ENCODE measurements at places on chromosomes 12 and 14. TPM values are rescaled to one million over a fixed set of nuclear protein-coding genes. Genes with fewer than 3 reads are reported as not detected.

FAM216A gene
- 27.8 TPM for total RNA-seq

NTN4 gene
- total RNA-seq = 40.3 TPM

DNA sequence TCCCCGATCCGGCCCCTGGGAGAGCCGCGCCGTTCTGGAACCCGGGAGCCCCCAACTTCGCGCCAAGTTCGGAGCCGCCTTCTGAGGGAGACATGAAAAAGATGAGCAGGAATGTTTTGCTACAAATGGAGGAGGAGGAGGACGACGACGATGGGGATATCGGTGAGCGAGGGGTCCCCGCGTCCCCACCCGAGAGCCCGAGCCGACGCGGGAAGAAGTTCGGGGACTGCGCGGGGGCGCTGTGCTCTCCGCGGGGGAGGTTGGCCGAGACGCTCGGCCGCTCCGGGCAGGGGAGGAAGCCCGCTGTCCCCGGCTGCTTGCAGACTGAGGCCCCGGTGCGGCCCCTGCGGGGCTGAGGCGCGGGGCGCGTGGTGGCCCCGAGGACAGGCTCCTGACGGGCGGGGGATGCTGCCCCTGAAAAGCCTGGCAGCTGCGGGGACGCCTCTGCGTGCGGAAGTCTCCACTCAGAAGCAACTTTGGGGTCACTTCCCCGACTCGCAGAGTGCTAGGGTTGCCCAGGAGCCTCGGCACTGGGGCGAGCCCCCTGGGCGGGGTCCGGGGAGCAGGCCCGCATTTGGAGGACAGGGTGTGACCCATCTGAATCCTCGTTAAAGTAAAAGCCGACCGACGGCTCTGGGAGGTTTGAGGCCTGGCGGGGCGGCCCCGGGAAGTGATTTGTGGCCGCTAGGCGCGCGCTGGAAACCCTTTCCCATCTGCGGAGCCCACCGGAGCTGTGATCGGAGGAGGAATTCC is 511 bp downstream of the ANO6 start:
- peak; percentile 57 for DNase-seq

DNA sequence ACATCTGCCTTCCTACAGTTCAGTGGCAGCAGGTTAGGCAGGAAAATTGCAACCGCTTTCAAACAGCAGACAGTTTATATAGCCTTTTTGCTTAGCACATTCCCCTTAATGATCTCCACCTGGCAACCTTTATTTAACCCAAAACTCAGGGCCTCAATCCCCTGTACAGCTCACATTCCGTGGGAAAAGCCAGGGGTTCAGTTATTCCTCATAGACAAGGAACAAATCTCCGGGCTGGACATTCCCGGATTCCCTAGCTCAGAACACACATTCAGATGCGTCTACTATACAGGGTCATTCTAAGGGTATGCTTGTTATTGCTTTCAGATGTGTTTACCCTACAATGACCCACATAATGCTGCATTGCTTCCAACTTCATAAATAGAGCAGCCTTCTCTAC is 73.8 kb upstream of the DCN start:
- DNase-seq = no peak

DNA sequence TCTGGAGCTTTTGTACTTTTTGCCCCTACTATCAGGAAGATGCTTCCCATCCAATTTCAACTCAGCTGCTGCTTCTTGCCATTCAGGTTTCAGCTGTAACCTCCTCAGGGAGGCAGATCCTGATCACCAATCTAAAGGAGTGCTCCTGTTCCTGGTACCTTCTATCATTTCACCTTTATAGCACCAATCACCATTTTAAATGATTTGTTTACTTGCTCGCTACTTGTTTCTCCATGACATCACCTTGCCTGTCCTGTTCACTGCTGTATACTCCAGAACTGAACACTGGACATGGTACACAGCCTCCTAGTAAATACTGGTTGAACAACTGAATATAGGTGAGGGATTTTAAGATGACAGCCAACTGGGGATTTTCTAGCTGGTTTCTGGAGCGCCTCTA is 287.2 kb upstream of the DIO2 start:
- no peak for DNase-seq

DNA sequence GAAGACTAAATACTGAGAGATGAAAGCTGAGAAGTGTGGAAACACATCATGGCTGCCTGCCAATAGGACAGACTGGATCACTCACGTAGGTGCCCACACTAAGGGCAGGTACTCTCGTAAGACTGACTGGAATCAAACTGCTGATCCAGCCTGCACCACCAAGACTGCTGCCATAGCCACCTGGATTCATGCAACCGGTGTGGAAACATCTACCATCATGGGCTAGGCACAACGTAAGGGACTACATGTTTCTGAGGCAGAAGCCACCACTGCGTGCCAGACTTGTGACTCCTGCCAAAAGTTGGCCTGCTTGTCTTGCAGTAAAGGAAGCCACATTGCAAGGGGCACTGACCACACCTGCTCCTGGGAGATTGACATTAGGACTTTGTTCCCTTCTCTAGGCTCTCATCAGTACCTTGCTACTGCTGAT is 3.8 kb downstream of the POMT2 start:
- peak; percentile 74 for DNase-seq

GRCh38 chr12:118126119-118126757 is 9.7 kb upstream of the PEBP1 start:
- no peak for DNase-seq

GRCh38 chr14:62947301-62947700 is 98.0 kb downstream of the KCNH5 start:
- no peak for DNase-seq

- peak; percentile 92 for DNase-seq
Measured at GRCh38 chr14:34699873-34700621, 14.3 kb downstream of the CFL2 start.

Data from PC-3 (cell line).